Heart right ventricle (tissue), 16 donors: ENCODE measurements at places on chromosomes 16 and 17. TPM values are rescaled to one million over a fixed set of nuclear protein-coding genes. Genes with fewer than 3 reads are reported as not detected.

DNA sequence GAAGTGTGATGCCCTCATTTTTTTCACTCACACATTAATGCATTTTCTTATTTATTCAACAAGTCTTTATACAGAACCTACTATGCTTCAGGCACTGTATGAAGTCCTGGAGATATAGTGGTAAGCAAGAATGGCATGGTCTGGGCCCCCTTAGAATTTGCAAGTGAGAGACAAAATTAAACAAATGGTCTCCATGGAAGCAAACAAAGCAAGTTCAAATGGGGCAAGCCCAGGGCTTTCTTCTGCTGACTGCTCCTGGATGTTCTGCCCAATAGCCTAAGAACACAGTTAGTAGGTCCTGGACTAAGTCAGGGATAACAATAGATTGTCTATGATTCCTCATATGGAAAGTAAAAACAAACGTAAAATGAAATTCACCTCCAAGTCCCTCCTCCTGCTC lies 31.3 kb upstream of the DDX52 start:
- no peaks in the 10 kb centered on the region for H3K36me3 ChIP-seq
- H3K4me3 ChIP-seq: no peak overlapping the region
- H3K27ac ChIP-seq: no peak overlapping the region
- H3K27me3 ChIP-seq: no peaks in the 10 kb centered on the region
- no peak for DNase-seq

GRCh38 chr17:2563061-2563460 lies 30.4 kb upstream of the PAFAH1B1 start:
- no peak for DNase-seq
- H3K4me3 ChIP-seq: no peak overlapping the region
- no peak overlapping the region for H3K27ac ChIP-seq
- H3K27me3 ChIP-seq: no peaks in the 10 kb centered on the region
- H3K4me1 ChIP-seq: no peaks in the 10 kb centered on the region

DNA sequence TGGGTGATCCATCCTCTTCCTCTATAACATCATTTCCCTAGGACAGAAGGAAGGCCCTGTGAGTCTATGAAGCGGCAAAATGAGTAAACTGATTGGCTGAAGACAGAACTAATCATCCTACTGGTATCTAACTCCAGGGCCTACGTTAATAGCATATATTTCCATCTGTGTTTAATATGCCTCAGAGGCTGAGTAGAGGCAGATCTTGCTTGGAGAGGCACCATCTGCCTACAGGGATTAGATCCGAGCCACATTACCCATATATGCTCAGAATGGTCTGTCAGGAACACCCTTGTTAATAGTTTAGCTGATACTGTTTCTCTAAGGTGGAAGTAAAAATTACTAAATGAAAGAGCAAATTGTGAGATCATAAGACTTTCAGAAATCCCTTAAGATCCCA lies 13.2 kb upstream of the FOXJ1 start:
- no peaks in the 10 kb centered on the region for H3K36me3 ChIP-seq
- no peaks in the 10 kb centered on the region for H3K27me3 ChIP-seq
- H3K4me3 ChIP-seq: no peak overlapping the region
- no peak for DNase-seq
- H3K27ac ChIP-seq: no peak overlapping the region

DNA sequence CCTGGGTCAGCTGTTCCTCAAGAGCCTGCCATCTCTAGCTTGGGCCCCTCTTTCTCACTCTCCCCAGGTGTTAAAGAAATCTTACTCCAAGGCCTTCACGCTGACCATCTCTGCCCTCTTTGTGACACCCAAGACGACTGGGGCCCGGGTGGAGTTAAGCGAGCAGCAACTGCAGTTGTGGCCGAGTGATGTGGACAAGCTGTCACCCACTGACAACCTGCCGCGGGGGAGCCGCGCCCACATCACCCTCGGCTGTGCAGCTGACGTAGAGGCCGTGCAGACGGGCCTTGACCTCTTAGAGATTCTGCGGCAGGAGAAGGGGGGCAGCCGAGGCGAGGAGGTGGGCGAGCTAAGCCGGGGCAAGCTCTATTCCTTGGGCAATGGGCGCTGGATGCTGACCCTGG lies 6.8 kb downstream of the CNP start:
- peak overlapping the region; percentile 41 for H3K27ac ChIP-seq
- H3K27me3 ChIP-seq: no peaks in the 10 kb centered on the region
- DNase-seq: no peak
- peaks cover 23% of the 10 kb centered on the region for H3K4me1 ChIP-seq

The TP53TG3 gene
- not detected for total RNA-seq

GRCh38 chr16:63592852-63593251 lies 1529.0 kb downstream of the CDH11 start:
- no peaks in the 10 kb centered on the region for H3K27me3 ChIP-seq
- H3K27ac ChIP-seq: no peak overlapping the region
- no peaks in the 10 kb centered on the region for H3K4me1 ChIP-seq

- H3K36me3 ChIP-seq: no peaks in the 10 kb centered on the region
- H3K4me1 ChIP-seq: no peaks in the 10 kb centered on the region
- no peak overlapping the region for H3K27ac ChIP-seq
- no peak for DNase-seq
Measured at GRCh38 chr16:14362774-14363371, 267.2 kb downstream of the PARN start.

DNA sequence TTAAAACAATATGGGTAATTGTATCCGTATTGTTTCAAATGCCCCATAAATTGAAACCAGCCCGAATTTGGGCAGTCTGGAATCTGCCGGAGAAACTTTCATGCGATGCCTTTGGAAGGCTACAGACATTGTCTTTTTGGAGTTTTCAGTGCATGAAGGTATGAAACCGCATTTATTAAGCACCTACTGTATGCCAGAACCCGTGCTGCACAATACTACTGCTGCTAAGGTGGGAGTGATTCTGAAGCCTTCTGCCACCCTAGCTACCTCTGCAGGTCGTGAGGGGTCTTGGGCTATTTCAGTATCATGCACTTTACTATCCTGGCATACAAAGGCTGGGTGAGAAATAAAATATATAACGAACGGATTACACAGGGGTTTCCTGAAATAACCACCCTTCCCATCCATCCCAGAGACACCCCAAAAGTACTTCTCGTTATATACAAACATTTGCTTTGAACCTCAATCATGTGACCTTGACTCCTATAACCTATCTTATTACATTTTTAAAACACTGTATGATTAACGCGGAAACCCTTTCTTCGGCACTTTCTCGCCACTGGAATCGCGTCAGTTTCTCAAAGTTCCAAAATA lies 1.0 kb upstream of the MSI2 start:
- H3K27me3 ChIP-seq: no peaks in the 10 kb centered on the region
- H3K36me3 ChIP-seq: peaks cover 5% of the 10 kb centered on the region
- peak overlapping the region; percentile 93 for H3K4me3 ChIP-seq

GRCh38 chr17:68771867-68772515 lies 170.8 kb upstream of the FAM20A start:
- H3K27ac ChIP-seq: peak overlapping the region; percentile 64
- H3K4me1 ChIP-seq: no peaks in the 10 kb centered on the region
- no peaks in the 10 kb centered on the region for H3K36me3 ChIP-seq
- H3K27me3 ChIP-seq: no peaks in the 10 kb centered on the region

DNA sequence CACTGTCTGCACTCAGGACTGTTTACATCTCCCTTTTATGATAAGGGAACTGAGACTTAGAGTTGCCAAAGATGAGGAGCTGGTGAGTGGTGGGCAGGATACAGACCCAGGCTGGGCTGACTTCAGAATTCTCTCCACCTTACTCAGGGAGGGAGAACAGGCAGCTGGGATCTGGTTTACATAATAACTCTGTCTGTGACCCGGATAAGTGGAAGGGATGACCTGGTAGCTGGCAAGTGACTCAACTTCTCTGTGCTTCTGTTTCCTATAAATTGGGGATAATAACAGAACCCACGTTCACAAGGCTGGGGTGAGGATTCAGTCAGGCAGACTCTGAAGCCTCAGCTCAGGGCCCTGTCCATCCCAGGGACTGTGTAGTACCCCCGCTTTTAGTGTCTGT lies 2.6 kb downstream of the SNX20 start:
- H3K4me3 ChIP-seq: no peak overlapping the region
- no peak for DNase-seq
- no peak overlapping the region for H3K27ac ChIP-seq
- peaks cover 21% of the 10 kb centered on the region for H3K27me3 ChIP-seq
- H3K36me3 ChIP-seq: no peaks in the 10 kb centered on the region

GRCh38 chr17:82570277-82570676 lies 50.7 kb downstream of the FOXK2 start:
- H3K27ac ChIP-seq: peak overlapping the region; percentile 56
- no peaks in the 10 kb centered on the region for H3K36me3 ChIP-seq
- no peak for DNase-seq
- no peaks in the 10 kb centered on the region for H3K27me3 ChIP-seq
- H3K4me3 ChIP-seq: no peak overlapping the region

The SLC5A10 gene
- 0.12 TPM for total RNA-seq

The CACNG5 gene
- not detected for total RNA-seq

The NOMO2 gene
- total RNA-seq: 239 TPM

GRCh38 chr16:1146409-1146808 lies 6.5 kb upstream of the CACNA1H start:
- no peak overlapping the region for H3K27ac ChIP-seq
- no peaks in the 10 kb centered on the region for H3K4me1 ChIP-seq
- no peaks in the 10 kb centered on the region for H3K36me3 ChIP-seq
- peaks cover 36% of the 10 kb centered on the region for H3K27me3 ChIP-seq
- no peak for DNase-seq

The TELO2 gene
- 22.0 TPM for total RNA-seq

The NLGN2 gene
- 3.9 TPM for total RNA-seq

- H3K27me3 ChIP-seq: no peaks in the 10 kb centered on the region
- no peak overlapping the region for H3K27ac ChIP-seq
- peak overlapping the region; percentile 84 for H3K4me3 ChIP-seq
- H3K36me3 ChIP-seq: peaks cover 39% of the 10 kb centered on the region
- DNase-seq: no peak
Measured at GRCh38 chr16:2206420-2206779, 1.1 kb downstream of the MLST8 start.

DNA sequence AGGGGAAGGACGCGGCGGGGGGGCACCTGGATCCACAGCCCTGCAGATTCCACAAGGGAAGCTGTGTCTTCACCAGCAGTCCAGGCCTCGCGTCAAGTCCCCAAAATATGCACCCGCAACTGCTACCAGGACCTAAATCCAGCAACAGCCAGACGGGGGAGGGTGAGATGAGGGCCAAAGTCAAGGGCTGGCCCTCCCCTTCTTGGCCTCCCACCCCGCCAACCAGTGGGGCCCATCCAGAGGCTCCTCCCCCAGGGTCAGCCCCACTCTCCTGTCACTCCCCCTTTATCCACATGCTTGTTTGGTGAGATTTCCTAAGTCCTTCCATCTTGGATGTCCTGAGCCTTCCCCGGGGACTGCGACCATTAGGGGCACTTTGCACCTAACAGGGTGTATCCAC lies 138.7 kb downstream of the ENGASE start:
- H3K36me3 ChIP-seq: no peaks in the 10 kb centered on the region
- H3K27ac ChIP-seq: no peak overlapping the region
- H3K4me1 ChIP-seq: no peaks in the 10 kb centered on the region
- H3K27me3 ChIP-seq: peaks cover 86% of the 10 kb centered on the region
- H3K4me3 ChIP-seq: no peak overlapping the region
- no peak for DNase-seq

- peak overlapping the region; percentile 99 for H3K4me3 ChIP-seq
- no peak for DNase-seq
- no peaks in the 10 kb centered on the region for H3K27me3 ChIP-seq
- peaks cover 60% of the 10 kb centered on the region for H3K4me1 ChIP-seq
Measured at GRCh38 chr16:2008009-2008526, 1.6 kb downstream of the ZNF598 start.

DNA sequence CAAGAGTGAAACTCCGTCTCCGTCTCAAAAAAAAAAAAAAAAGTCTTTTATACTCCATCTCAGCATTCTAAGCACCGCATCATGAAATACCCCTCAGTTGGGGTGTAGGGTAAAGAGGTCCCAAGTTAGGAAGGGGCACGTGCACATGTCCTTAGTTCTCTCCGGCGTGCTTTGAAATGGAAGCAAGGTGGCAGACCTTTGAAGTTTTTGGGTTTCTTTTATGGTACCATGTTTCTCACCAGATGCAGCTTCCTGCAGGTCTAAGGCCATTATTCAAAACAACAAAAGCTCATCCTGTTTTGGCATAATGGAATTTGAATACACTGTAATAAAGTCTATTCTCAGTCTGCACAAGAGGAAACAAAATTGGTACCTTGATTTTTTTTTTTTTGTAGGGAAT lies 9.6 kb downstream of the EMC8 start:
- DNase-seq: no peak
- no peak overlapping the region for H3K4me3 ChIP-seq
- H3K27ac ChIP-seq: no peak overlapping the region
- no peaks in the 10 kb centered on the region for H3K27me3 ChIP-seq
- H3K36me3 ChIP-seq: no peaks in the 10 kb centered on the region

The CREBBP gene
- 37.6 TPM for total RNA-seq

- DNase-seq: no peak
- peaks cover 6% of the 10 kb centered on the region for H3K4me1 ChIP-seq
- H3K4me3 ChIP-seq: no peak overlapping the region
- no peaks in the 10 kb centered on the region for H3K36me3 ChIP-seq
Measured at GRCh38 chr16:577796-578195, 8.0 kb downstream of the PIGQ start.

GRCh38 chr16:80147026-80147655 lies 393.7 kb upstream of the DYNLRB2 start:
- peaks cover 4% of the 10 kb centered on the region for H3K27me3 ChIP-seq
- no peaks in the 10 kb centered on the region for H3K36me3 ChIP-seq
- no peak overlapping the region for H3K4me3 ChIP-seq
- no peak for DNase-seq
- no peaks in the 10 kb centered on the region for H3K4me1 ChIP-seq

DNA sequence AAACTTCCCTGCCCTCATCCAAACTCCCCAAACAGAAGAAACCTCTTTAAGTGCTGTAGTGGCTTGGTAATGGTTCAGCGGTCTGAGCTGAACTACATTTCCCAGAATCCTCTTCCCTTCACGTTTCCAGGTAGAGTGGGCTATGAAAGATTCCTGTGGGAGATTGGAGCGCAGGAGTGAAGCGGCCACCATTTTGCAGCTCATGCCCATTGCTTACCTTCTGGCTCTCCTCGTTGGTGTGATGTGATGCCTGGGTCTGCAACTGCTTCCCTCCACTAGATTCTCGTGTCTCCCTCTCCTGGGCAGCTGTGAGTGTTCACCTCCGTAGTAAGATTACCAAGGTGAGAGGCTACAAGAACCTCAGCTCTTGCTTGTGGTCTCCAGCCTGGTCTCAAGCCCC lies 82.1 kb downstream of the GPR139 start:
- DNase-seq: no peak
- no peak overlapping the region for H3K27ac ChIP-seq
- no peaks in the 10 kb centered on the region for H3K36me3 ChIP-seq
- H3K4me1 ChIP-seq: no peaks in the 10 kb centered on the region

DNA sequence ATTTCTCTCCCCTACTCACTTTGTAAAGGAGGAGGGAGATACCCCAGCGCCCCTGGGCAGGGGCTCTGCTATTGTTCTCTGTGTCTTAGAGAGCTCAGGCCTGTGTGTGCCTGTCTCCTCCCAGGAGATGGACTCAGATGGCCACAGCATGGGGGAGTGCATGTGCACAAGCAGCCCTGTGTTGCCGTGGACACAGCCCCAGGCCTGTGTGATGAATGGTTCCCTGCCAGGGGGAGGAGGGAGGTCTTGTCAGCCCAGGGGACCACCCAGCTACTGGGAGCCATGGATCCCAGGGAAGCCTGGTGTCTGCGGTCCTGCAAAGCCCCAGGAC lies 26.3 kb downstream of the GINS2 start:
- H3K4me3 ChIP-seq: no peak overlapping the region
- no peaks in the 10 kb centered on the region for H3K27me3 ChIP-seq
- H3K27ac ChIP-seq: no peak overlapping the region
- no peak for DNase-seq
- peaks cover 63% of the 10 kb centered on the region for H3K36me3 ChIP-seq

GRCh38 chr17:81244358-81245023 lies 5.4 kb downstream of the NDUFAF8 start:
- no peaks in the 10 kb centered on the region for H3K27me3 ChIP-seq
- H3K27ac ChIP-seq: no peak overlapping the region
- peaks cover 6% of the 10 kb centered on the region for H3K4me1 ChIP-seq
- no peak overlapping the region for H3K4me3 ChIP-seq
